ENCODE measurements at places on chromosomes 12 and 14.

DNA sequence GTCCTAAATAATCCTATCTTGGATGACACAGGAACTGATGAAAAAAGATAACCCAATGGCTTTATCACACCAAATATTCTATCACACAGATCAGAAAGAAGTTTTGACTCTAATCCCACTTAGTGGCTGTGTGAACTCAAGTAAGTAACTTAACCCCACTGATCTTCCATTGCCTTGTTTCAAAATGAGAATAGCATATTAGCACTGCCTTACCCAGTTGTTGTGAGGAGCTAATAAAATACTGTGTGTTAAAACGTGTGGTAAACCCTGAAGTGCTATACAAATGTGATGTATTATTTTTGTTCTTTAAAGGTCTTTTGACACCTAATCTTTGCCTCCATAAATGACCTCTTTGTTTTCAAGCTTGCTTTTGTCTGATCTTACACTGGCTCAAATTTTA, 60.9 kb upstream of the ARID2 start:
- DNase-seq, result no peak

DNA sequence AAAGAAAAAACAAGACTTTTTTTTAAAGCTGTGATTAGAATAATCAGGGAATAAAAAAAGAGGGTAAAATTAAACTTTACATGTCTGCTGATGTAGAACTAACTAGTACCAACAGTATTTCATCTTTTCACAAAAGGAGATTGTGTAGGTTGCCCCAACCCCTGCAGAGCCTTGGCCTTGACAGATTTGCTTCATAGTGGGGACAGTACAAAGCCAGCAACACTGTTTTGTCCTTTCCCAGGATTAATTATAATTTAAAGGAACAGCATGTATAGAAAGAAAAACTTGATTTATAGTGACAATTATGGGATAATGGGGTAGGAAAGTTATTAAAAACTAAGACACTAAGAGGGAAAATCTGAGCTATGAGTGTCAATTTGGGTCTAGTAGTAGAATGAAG, 604.0 kb downstream of the GALC start:
- no peak for DNase-seq

DNA sequence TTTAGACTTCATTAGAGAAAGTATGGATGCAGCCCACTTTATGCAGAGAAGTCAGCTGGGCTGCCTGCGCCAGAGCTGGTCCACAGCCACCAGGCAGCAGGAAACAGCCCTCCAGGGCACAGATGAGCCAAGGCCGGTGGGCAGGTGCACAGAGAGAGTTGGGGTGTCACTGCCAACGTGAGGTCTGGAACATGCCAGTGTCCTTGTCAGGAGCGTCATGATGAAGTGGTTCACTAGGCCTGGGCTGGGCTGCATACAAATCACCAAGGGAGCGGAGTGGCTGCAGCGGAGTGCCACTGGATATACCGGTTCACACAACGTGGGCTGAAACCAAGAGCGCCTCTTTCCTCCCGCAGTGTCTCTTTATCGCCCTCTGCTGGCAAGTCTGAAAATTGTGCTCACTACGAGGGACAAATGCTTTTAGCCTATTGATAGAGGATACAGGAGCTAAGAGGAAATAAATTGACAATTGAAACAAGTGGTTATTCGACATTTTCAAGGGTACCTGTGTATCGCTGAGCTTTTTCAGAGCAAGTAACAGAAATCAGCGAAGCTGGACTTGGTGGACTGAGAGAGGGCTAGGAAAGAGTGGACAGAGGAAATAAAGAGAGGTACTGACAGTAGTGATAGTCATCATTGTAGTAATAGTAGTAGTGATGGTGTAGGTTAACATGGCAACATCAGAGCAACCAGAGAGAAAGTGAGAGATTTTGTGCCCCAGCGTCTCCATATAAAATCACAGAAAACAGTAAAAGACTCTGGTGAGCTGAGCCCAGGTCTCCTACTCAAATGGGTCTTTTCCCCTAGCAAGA, 52.0 kb upstream of the ITPR2 start:
- peak; percentile 80 for DNase-seq

GRCh38 chr14:83478741-83479140, 1945.1 kb upstream of the SEL1L start:
- no peak for DNase-seq

GRCh38 chr14:68628605-68629310, 164.1 kb downstream of the ZFP36L1 start:
- no peak for DNase-seq
